ENCODE measurements at places on chromosomes 16 and 17.

DNA sequence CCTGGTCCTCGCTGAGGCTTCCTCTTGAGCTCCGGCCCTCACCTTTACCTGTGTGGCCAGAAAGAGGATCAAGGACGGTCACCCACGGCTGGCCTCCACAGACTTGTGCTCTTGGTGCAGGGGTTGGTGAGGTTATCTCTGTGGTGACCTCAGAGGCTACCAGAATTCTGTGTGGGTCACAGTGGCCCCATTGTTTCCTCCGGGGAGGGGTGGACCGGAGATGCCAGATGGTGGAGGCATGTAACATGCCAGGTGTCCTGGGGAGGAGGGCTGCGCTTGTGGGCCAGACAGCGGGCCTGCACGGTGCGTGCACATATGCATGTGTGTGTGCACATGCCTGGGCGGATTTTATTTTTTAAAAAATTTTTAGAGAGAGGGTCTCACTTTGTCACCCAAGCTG is 6.3 kb downstream of the SGCA start:
- DNase-seq, result no peak

DNA sequence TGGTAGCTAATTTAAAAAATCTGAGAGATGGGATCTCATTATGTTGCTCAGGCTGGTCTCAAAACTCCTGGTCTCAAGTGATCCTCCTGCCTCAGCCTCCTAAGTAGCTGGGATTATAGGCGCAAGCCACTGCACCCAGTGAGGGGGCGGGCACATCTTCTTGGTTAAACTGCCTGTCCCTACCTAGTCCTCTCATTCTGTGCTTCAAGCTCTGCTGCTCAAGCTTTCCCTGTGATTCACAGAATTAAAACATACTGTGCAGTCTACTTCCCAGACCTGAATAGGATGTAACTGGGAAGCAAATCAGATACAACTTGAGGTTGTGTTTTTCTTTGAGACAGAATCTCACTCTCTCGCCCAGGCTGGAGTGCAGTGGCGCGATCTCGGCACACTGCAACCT is 2.3 kb downstream of the MRPL38 start:
- DNase-seq, result no peak

GRCh38 chr16:12496186-12496585 is 307.5 kb downstream of the CPPED1 start:
- DNase-seq, result no peak

DNA sequence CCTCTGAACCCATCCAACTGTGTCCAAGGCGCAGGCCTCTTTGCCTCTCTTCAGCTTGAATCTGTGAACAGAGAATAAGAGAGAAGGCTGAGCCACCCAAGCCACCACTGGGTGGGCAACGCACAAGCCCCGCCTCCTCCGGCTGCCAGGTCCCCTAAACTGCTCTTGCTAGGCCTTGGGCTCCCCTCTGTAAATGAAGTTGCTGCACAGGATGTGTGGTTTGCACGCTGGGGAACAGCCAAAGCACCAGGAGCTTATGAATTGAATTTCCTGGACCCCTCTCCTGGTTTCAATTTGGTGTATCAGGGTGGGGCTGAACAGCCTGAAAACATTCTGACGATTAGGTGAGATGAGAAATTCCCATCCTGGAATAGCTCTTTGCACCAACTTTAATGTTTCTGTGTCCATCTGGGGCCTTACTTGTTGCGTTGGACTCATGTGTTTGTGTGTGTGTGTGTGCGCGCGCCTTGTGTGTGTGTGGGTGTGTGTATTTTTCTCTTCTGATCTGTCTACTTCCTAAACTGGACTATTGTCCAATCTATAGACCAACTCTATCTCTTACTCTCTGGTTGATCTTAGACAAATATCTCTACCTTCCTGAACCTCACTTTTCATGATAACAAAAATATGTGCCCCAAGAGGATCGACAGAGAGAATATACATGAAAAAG is 2.3 kb downstream of the CCL1 start:
- DNase-seq, result no peak

DNA sequence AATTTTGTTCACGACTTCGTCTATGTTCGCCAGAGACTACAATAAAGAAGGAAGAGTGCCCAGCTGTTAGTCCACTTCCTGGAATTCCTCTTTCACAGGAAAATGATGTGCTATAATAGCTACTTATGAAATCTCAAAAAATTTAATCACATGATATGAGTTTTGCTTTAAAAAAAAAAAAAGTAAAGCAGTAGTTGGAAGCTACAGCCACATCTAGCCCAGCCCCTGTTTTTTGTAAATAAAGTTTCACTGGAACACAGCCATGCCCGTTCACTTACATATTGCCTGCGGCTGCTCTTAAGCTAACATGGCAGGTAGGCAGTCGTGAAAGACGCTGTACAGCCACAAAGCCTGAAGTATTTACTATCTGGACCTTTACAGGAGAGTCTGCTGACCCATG is 15.3 kb downstream of the VPS53 start:
- DNase-seq, result no peak
